ENCODE measurements at places on chromosomes 12 and 14. TPM values are rescaled to one million over a fixed set of nuclear protein-coding genes. Genes with fewer than 3 reads are reported as not detected.

DNA sequence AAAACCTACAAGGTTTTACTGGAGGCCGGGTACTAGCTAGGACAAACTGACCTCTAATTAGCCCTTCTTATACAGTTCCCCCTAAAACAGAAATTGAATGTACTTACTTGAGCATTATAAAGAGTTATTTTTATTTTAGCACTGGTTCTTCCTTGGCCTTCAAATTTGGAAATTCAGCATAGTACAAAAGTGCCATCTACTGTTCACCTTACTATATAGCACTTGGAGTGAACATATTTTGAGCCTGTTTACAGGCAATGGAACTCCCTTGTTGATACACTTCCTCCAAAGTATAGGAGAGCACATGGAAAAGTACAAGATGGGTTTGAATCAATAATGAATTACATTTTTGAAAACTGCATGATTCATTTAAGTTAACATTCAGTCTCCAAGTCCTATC lies 3.9 kb upstream of the POC1B start:
- DNase-seq = no peak

Gene IFNG-AS1
- total RNA-seq = 0.22 TPM

GRCh38 chr14:95910628-95911027 lies 34.0 kb downstream of the TUNAR start:
- DNase-seq = no peak

Gene COL2A1
- total RNA-seq = not detected
